ENCODE measurements at places on chromosomes 4 and X.

DNA sequence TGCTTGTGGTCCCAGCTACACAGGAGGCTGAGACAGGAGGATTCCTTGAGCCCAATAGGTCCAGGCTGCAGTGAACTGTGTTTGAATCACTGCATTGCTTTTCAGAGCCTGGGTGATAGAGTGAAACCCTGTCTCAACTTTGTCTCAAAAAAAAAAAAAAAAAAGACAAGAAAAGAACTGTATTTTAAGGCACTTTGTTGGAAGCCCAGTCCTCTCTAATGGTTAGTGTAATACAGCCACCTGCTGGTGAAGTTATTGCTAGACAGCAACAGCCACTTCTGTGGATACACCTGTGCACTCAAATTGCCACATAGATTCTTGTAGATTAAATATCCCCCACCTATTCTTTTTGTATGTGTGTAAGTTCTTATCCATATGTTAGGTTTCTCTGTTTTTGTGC is 10.1 kb upstream of the FGG start:
- DNase-seq, result peak; percentile 17

- no peak for DNase-seq
Observed at GRCh38 chr4:47499700-47500099, 14.6 kb downstream of the ATP10D start.

DNA sequence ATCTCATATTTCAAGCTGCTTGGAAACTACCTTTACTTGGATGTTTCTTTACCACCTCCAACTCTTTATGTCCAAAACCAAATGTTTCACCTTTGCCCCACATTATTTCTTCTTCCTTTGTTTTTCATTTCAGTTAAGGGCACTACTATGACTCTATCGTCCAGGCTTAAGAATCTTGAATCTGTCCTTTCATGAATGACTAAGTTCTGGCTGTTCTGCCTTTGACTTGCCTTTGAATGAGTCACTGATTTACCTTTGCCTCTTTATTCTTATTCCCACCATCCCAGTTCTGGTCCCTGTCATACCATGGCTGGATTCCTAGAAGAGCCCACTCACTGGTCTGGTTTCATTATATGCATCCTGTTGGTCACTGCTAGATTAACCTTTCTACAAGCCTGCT is 30.6 kb upstream of the PLAC1 start:
- DNase-seq, result no peak

GRCh38 chrX:123215397-123216089 is 31.5 kb downstream of the GRIA3 start:
- no peak for DNase-seq

- no peak for DNase-seq
Observed at GRCh38 chr4:5144384-5144783, 93.1 kb downstream of the STK32B start.

DNA sequence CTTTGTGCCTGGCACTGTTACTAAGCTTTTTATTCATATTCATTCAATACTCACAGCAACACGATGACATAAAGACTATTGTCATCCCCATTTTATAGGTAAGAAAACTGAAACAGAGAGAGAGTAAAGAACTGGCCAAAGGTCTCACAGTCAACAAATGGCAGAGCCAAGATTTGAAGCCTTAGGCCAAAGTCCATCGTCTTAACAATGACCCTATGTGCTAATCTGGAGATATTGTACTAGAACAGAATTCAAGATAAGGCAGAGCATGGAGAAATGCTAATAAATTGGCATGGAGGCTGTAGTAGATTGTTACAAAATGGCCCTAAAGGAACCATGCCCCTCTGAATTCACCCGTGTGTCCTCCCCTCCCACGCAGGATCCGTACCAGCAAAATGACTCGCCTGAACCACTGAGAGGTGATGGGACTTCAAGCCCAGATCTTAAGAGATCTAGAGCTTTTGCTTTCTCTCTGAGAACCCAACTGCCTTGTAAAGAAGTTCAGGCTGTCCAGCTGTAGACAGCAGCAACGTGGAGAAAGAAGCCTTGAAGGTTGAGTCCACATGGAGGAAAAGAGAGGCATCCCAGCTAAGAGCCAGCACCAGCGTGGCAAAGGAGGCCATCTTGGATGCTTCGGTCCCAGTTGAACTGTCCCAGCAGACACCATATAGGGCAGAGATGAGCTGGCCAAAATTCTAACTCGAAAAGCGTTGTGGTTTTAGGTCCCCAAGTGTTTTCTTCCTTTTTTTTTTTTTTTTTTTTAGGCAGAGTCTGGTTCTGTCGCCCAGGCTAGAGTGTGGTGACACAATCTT is 52.8 kb upstream of the RBM47 start:
- DNase-seq, result no peak

GRCh38 chr4:176744091-176744490 is 48.6 kb downstream of the VEGFC start:
- DNase-seq, result no peak

DNA sequence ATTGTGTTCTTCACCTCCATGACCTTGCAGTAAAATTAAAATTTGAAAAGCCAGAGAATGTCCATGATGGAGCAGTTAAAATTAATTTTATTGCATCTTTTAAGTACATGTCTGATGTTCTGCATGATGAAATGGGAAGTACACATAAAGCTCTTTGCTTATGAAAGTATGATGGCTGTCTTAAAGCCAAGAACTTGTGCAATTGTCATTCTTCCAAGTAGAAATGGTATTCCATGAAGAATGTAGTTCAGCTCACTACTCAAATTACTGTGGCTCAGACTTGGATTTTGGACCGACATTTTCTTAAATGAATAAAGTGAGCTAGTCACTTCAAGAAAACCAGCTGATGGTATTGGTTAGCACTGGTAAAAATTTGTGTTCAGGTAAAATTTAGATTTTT is 161.7 kb upstream of the CXCL13 start:
- no peak for DNase-seq

DNA sequence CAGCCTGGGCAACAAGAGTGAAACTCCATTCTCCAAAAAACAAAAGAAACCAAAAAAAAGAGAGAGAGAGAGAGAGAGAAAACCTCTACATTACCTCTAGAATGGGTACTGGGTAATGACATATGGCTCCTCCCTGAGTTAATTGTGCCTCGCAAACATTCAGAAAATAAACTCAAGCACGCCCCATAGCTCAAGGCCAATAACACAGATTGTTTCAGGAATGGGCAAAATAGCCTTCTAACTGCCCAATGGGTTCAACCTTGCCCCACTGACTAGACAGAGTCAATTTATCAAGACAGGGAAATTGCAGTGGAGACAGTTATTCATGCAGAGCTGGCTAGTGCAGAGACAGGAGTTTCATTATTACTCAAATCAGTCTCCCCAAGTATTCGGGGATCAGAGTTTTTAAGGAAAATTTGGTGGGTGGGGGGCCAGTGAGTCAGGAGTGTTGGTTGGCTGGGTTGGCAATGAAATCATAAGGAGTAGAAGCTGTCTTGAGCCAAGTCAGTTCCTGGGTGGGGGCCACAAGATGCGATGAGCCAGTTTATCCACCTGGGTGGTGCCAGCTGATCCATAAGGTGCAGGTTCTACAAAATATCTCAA is 25.1 kb downstream of the NIPAL1 start:
- no peak for DNase-seq

- no peak for DNase-seq
Observed at GRCh38 chr4:137892134-137892533, 350.0 kb downstream of the SLC7A11 start.

- DNase-seq, result no peak
Observed at GRCh38 chr4:95314573-95314972, 234.2 kb downstream of the UNC5C start.

DNA sequence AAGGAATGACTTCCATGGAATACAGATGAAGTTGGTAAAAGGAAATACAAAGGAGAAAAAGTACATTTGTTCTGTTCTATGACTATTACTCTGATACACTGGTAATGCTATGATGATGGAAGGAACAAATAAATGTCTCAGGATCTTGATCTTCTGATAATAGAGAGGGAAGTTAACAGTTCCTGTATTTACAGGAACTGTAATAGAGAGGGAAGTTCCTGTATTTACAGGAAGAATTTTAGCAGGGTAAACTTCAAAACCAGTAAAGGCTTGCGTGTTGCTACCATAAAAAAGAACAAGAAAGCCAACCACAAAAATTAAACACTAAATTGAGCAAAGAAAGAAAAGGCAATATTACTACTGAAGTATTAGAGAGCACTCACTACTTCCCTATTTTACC is 91.7 kb upstream of the HPGD start:
- DNase-seq, result no peak

DNA sequence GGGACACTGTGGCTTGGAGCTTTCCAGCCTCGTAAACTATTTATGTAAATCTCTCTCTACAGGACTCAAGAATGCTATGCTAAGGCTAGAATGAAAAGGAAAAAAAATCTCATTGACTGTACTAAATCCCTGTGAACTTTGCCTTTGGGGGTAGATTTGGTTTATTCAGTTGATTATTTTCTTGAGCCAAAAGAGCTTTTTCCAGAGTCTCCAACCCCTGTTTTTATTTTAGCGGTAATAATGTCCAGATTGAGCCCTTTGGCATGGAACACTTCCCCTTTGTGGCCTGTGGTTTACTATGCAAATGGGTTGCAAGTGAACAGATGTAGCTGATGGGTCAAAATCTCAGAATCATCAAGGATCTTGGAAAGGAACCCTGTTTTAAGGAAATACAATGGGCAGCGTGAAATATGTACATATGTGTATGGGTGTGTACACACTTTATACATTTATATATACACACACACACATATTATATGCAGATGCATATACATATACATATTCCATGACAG is 72.9 kb downstream of the FAM9B start:
- no peak for DNase-seq

DNA sequence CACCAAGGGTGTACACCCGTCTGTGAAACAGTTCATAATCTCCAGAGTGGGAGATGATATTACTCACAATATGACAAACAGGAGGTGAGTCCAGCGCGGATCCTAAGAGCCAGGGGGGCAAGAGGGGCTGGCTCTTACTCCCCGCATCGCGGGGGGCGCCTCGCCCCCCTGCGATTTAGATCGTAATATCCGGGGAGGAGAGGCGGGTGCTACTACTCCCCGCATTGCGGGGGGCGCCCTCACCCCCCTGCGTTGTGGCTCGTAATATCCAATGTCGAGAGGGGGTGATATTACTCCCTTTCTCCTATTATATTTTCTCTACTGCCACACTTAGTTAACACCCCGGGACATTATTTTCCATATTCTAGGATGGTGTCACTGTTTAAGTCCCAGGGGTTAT is 131.9 kb downstream of the ADRA2C start:
- DNase-seq, result no peak

DNA sequence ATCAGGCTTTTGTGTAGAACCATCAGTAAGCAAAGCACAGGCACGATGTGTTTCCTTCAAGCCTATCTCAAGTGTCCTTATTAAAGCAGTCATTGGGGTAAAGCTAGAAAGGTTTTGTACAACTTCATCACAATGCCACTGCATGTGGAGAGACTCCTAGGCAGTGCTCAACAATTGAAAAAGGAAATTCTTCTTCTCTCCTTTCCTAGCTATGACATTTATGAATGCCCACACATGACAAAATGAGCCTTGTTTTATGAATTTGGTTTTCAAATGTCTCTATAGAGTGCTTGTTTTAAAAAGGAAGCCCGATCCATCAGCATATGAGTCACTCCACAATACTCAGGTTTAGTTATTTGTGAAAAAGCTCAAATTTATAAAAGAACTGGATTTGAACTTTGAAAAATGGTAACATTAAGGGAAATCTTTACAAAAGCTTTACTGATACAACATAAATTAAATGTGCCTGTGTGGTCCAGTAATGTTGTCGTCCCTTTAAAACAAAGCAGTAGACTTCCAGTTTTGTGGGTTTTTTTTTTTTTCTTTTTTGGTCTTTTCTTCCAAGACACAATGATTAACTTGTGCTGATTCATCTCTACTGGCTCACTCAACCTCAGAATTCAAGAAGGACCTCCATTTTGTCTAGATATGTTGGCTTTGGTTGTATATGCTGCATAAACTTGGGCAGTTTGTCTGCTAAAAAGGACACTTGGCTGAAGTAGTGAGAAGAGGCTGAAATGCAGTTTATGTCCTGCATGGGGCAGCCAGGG is 273.8 kb downstream of the GASK1B start:
- DNase-seq, result no peak

DNA sequence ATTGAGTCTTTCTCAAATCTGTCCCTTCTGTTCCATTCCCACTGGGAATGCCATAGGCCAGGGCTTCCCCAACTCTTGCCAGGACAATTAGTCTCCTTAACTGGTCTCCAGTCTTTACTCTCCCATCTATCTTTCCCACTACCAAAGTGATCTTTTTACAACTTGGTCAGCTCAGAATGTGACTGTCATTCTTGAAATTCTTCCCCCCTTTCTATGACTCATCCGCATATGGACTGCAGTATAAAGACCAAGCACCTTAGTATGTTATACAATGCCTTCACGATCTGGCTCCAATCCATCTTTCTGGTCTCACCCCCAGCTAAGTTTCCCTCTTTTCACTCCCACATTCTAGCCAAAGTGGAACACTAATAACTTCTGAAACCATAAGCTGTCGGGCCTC is 383.8 kb downstream of the OPHN1 start:
- no peak for DNase-seq

DNA sequence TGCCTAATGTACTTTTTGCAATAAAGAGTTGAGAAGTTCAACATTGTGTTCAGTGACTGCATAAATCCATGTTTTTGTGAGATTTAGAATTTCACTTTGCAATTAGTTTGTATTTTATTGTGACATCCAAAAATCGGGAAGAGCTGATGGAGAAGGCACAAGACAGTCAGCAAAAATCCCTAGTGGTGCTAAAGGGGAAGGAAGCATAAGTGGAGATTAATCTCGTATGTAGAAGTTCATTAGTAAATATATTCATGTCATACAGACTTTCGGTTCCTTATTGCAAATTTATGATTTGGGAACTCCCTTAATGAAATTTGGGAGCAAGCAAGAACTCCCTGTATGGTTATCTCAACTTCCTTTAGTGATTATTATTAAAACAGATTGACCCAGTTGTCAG is 57.8 kb upstream of the SLC39A8 start:
- no peak for DNase-seq

DNA sequence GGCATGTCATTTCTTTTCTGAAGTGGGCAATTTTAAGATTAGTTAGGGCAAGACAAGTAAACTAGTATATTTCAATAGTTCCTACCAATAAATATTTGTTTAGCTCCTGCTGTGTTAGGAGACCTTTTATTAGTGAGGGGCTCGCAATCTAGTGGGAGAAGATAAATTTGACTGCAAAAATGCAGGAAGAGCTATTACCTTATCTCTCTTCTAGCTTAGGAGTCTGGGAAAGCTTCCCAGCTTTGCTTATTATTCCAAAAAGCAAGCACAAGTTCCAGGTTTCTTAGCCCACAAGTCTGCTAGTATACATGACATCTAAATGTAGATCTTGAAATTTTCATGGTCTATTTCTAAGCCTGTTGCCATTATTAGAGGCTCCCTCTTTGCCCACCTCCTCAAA is 191.1 kb downstream of the GC start:
- no peak for DNase-seq

- DNase-seq, result no peak
Observed at GRCh38 chrX:21382715-21383114, 8.5 kb downstream of the CNKSR2 start.

- no peak for DNase-seq
Observed at GRCh38 chrX:56253832-56254703, 21.9 kb downstream of the KLF8 start.

DNA sequence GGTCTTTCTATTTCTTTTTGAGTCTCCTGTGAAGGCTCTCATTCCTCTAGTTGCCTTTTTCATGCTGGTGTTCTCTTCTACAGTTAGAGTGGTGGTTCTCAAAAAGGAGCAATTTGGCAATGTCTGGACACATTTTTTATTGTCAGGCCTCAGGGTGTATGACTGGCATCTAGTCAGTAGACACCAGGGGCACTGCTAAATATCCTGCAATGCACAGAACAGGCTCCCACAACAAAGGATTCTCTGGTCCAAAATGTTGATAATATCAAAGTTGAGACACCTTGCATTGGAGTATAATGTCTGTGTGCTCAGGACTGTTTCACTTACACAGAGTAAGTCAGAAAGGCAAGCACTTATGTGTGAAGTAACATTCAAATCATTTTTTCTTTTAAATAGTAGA is 1360.7 kb downstream of the ADGRL3 start:
- no peak for DNase-seq

Data from CD4-positive, alpha-beta memory T cell (primary cell).